ENCODE measurements at places on chromosomes 4 and X. TPM values are rescaled to one million over a fixed set of nuclear protein-coding genes. Genes with fewer than 3 reads are reported as not detected.

- no peak overlapping the region for H3K4me3 ChIP-seq
- H3K27ac ChIP-seq: peak overlapping the region; percentile 13
- H3K36me3 ChIP-seq: no peaks in the 10 kb centered on the region
- no peaks in the 10 kb centered on the region for H3K27me3 ChIP-seq
Measured at GRCh38 chr4:38983787-38984598, 48.2 kb downstream of the TMEM156 start.

- H3K4me1 ChIP-seq: peaks cover 8% of the 10 kb centered on the region
- no peak for DNase-seq
- H3K4me3 ChIP-seq: no peak overlapping the region
- H3K27ac ChIP-seq: no peak overlapping the region
Measured at GRCh38 chr4:138492176-138492575, 250.0 kb upstream of the SLC7A11 start.

GRCh38 chrX:69900491-69900890, 149.2 kb downstream of the AWAT2 start:
- DNase-seq: no peak
- no peaks in the 10 kb centered on the region for H3K36me3 ChIP-seq
- no peaks in the 10 kb centered on the region for H3K27me3 ChIP-seq
- no peaks in the 10 kb centered on the region for H3K4me1 ChIP-seq
- no peak overlapping the region for H3K4me3 ChIP-seq

GRCh38 chr4:143438710-143439109, 74.8 kb upstream of the SMARCA5 start:
- H3K27ac ChIP-seq: no peak overlapping the region
- H3K4me1 ChIP-seq: peaks cover 3% of the 10 kb centered on the region
- no peak overlapping the region for H3K4me3 ChIP-seq
- DNase-seq: no peak

FUNDC1 gene
- total RNA-seq: 11.0 TPM

GRCh38 chrX:118862979-118863378, 39.4 kb downstream of the ZCCHC12 start:
- no peaks in the 10 kb centered on the region for H3K4me1 ChIP-seq
- DNase-seq: no peak
- H3K27me3 ChIP-seq: peaks cover 16% of the 10 kb centered on the region
- no peaks in the 10 kb centered on the region for H3K36me3 ChIP-seq

DNA sequence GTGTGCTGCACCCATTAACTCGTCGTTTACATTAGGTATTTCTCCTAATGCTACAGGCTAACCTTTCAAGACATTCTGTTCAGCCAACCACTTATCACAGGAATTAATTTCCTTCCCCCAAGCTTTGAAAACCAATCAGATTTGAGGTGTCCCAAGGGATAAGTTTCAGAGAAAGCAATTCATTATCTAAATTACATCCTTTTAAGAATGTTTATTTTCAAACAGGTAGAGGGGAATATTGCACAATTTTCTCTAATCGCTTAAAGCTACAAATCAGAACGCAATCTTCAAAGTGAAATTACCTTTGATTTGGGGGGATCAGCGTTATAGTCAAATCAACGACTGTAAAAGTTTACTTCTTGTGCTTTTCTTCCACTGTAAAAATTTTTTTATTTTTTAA, 1.6 kb downstream of the CLOCK start:
- H3K4me1 ChIP-seq: peaks cover 34% of the 10 kb centered on the region
- peak overlapping the region; percentile 93 for H3K27ac ChIP-seq
- DNase-seq: no peak
- no peaks in the 10 kb centered on the region for H3K36me3 ChIP-seq
- peak overlapping the region; percentile 86 for H3K4me3 ChIP-seq

GRCh38 chr4:107304699-107305286, 268.7 kb upstream of the DKK2 start:
- no peaks in the 10 kb centered on the region for H3K4me1 ChIP-seq
- H3K4me3 ChIP-seq: no peak overlapping the region
- no peaks in the 10 kb centered on the region for H3K27me3 ChIP-seq
- no peaks in the 10 kb centered on the region for H3K36me3 ChIP-seq
- no peak for DNase-seq

SLITRK4 gene
- 0.11 TPM for total RNA-seq

DNA sequence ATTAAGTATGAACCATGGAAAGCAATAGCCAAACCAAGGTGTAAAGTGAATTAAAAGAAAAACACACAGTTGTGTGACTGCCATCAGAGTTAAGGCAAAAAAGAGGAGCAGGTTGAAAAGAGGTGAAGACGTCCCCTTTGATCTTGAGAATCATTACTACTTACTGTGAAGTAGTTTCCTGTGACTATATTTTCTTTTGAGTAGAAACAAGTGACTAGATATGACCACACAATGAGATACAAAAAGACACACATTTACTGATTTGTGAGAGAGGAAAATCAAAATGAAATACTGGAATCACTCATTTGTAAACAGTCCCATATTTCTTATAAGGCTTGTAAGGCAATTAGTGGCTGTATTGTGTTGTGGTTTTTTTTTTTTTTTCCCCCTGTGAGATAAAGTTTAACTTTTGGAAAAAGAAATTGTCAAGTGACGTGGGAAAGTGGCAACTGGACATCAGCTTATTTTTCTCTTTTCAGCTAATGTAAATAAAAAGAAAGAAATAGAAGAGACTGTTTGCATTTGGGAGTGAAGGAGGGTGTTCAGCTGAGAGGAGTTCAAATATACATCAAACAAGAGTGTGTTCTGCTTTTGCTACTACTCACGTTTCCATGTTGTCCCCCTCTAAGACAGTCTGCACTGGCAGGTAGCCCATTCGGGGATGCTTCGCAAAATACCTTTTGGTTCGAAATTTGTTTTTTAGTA, 106.4 kb upstream of the FTHL17 start:
- peak overlapping the region; percentile 12 for H3K27ac ChIP-seq
- H3K36me3 ChIP-seq: peaks cover 39% of the 10 kb centered on the region
- peaks cover 2% of the 10 kb centered on the region for H3K4me1 ChIP-seq
- no peak overlapping the region for H3K4me3 ChIP-seq
- no peaks in the 10 kb centered on the region for H3K27me3 ChIP-seq

CXorf49 gene
- not detected for total RNA-seq

EDNRA gene
- total RNA-seq: 181 TPM

GRCh38 chr4:9937078-9937477, 84.2 kb downstream of the SLC2A9 start:
- H3K27ac ChIP-seq: no peak overlapping the region
- H3K36me3 ChIP-seq: no peaks in the 10 kb centered on the region
- no peak overlapping the region for H3K4me3 ChIP-seq
- H3K4me1 ChIP-seq: no peaks in the 10 kb centered on the region

RXFP1 gene
- not detected for total RNA-seq

- no peak overlapping the region for H3K27ac ChIP-seq
- no peak for DNase-seq
- H3K4me1 ChIP-seq: peaks cover 20% of the 10 kb centered on the region
- no peak overlapping the region for H3K4me3 ChIP-seq
- H3K36me3 ChIP-seq: no peaks in the 10 kb centered on the region
Measured at GRCh38 chrX:37955273-37955672, 51.1 kb upstream of the SYTL5 start.

GRCh38 chr4:18041114-18041513, 19.6 kb upstream of the LCORL start:
- H3K4me3 ChIP-seq: no peak overlapping the region
- no peaks in the 10 kb centered on the region for H3K4me1 ChIP-seq
- peaks cover 8% of the 10 kb centered on the region for H3K27me3 ChIP-seq

DNA sequence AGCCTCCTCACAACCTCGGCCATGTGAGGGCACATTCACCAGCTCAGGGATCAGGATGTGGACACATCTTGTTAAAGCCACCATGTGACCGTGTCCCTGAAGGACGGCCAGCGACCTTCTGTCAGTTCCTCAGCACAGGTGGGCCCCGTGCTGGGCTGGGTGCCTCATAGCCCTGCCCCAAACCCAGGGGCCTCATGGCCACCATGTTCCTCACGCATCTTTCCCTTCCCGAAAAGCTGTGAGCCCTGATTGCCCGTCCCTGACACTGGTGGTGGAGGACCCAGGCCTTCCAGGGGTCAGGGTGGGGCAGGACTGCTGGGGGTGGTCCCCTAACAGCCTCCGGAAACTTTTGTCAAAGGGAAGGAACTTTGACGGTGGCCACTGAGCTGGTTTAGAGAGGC, 60.1 kb upstream of the ADRA2C start:
- no peak overlapping the region for H3K27ac ChIP-seq
- H3K27me3 ChIP-seq: peaks cover 4% of the 10 kb centered on the region
- H3K4me1 ChIP-seq: no peaks in the 10 kb centered on the region

GRPEL1 gene
- total RNA-seq: 20.2 TPM

DNA sequence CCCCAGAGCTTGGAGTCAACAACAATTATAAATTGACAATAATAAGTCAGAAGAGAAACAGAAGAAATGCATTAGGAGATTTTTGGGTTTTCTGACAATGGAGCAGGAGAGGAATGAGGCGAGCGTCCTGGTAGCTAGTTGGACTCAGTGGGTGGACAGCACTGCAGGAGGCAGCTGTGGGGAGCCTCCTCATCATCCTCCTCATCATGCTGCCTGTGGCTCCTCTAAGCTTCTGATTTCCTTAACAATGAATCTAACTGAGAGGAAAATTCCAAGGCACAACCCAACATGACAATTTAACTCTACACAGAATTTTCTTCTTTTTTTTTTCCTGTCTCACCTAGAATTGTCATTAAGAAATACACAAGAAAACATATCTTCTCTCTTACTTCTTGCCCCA, 357.1 kb upstream of the NOCT start:
- no peaks in the 10 kb centered on the region for H3K36me3 ChIP-seq
- peaks cover 8% of the 10 kb centered on the region for H3K4me1 ChIP-seq
- no peak for DNase-seq
- H3K27me3 ChIP-seq: no peaks in the 10 kb centered on the region
- H3K27ac ChIP-seq: no peak overlapping the region

PHKA1 gene
- total RNA-seq: 2.6 TPM

ART3 gene
- not detected for total RNA-seq

MTNR1A gene
- not detected for total RNA-seq

- H3K4me1 ChIP-seq: peaks cover 43% of the 10 kb centered on the region
- peak overlapping the region; percentile 84 for H3K4me3 ChIP-seq
- no peaks in the 10 kb centered on the region for H3K27me3 ChIP-seq
- H3K36me3 ChIP-seq: peaks cover 20% of the 10 kb centered on the region
- peak overlapping the region; percentile 96 for H3K27ac ChIP-seq
Measured at GRCh38 chr4:143186649-143187048, 1.9 kb downstream of the USP38 start.

- no peak for DNase-seq
- no peaks in the 10 kb centered on the region for H3K36me3 ChIP-seq
- no peak overlapping the region for H3K4me3 ChIP-seq
Measured at GRCh38 chr4:146098978-146099377, 76.5 kb upstream of the LSM6 start.

GRCh38 chr4:8168832-8169598, 10.4 kb upstream of the ABLIM2 start:
- H3K36me3 ChIP-seq: no peaks in the 10 kb centered on the region
- H3K4me1 ChIP-seq: no peaks in the 10 kb centered on the region
- no peak overlapping the region for H3K27ac ChIP-seq
- peaks cover 34% of the 10 kb centered on the region for H3K27me3 ChIP-seq
